ENCODE measurements at places on chromosomes 13 and 19.
A peak's percentile ranks its signal among the peaks of the same experiment; 100 is the strongest.

- no peak for DNase-seq
These were observed 1.8 kb downstream of the FGF14 start for GRCh38 chr13:102399791-102400674.

DNA sequence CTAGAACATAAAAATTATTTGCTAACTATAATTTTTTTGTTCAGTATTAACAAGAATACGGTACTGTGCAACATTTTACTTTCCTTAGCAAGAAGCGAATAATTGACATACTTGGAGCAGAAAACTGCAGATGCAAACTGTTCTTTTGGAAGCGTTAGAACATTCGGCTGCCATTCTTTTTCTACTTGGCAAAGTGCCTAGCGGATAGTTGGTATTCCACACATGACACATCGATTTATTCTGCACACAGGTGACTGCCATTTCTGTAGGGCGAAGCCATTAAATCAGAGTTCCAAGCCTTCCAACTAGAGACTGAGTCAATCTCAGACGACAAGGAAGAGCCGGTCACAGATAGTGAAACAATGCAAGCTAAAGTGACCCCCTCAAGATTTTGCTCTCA, 117.4 kb downstream of the TRPC4 start:
- no peak for DNase-seq

DNA sequence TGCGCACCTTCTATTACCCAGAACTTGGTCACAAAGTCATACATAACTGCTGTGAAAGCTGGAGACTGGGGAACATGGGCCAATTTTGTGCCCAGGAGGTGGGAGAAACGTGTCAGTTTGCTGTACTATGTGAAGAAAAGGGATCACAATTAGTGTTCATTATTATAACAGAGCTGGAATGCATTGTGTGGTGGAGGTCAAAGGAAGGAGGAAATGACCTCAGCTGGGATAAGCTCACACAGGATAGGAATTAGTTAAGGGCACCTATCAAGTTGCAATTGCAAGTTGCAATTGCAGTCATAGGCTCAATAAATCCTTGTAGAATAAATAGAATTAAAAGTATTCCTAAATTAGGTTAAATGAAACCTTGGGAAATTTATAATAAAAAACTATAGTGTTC, 103.9 kb upstream of the OBI1 start:
- no peak for DNase-seq

DNA sequence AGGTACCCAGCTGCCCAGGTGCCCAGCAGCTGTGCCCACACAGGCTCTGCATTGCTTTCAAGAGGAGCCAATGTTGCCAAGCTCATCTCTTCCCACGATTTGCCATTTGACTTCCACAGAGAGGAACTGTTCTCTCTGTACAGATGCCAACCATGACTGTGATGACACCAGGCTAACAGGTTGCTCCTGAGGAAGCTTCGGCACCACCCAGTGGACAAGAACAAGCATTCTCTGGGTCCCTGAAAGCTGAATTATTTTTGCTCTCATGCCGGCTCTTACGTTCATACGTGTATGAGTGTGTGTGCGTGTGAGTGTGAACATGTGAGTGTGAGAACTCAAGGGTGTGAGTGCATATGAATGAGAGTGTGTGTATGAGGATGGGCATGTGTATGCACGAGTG, 535.2 kb downstream of the LIG4 start:
- DNase-seq, result no peak

GRCh38 chr13:111908361-111908760, 158.6 kb upstream of the SOX1 start:
- no peak for DNase-seq

DNA sequence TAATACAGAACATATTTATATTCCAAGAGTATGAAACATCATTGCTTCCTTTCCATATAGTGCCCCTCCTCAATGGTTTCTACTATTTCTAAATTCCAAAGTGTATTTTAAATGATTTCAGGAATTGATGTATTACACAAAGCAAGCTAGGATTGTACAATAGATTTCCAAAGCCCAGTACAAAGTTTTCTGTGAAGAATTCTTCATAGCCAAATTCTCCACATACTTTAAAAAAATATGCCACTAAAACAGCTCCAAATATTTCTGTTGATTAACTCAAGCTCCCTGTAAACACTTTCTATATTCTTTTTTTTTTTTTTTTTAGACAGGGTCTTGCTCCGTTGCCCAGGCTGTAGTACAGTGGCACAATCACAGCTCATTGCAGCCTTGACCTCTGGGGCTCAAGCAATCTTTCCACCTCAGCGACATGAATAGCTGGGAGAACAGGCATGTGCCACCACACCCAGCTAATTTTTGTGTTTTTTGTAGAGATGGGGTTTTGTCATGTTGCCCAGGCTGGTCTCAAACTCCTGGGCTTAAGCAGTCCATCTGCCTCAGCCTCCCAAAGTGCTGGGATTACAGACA, 50.6 kb downstream of the ELF1 start:
- DNase-seq, result peak; percentile 3

GRCh38 chr19:31096062-31096830, 253.0 kb downstream of the TSHZ3 start:
- no peak for DNase-seq

- no peak for DNase-seq
These were observed 3.7 kb upstream of the DMPK start for GRCh38 chr19:45785781-45786532.

GRCh38 chr13:43074824-43075510, 51.6 kb downstream of the DNAJC15 start:
- no peak for DNase-seq

- peak; percentile 56 for DNase-seq
These were observed 108.4 kb downstream of the ZNF557 start for GRCh38 chr19:7177926-7178325.

GRCh38 chr13:45040622-45041021, 51.3 kb downstream of the GPALPP1 start:
- DNase-seq, result no peak

DNA sequence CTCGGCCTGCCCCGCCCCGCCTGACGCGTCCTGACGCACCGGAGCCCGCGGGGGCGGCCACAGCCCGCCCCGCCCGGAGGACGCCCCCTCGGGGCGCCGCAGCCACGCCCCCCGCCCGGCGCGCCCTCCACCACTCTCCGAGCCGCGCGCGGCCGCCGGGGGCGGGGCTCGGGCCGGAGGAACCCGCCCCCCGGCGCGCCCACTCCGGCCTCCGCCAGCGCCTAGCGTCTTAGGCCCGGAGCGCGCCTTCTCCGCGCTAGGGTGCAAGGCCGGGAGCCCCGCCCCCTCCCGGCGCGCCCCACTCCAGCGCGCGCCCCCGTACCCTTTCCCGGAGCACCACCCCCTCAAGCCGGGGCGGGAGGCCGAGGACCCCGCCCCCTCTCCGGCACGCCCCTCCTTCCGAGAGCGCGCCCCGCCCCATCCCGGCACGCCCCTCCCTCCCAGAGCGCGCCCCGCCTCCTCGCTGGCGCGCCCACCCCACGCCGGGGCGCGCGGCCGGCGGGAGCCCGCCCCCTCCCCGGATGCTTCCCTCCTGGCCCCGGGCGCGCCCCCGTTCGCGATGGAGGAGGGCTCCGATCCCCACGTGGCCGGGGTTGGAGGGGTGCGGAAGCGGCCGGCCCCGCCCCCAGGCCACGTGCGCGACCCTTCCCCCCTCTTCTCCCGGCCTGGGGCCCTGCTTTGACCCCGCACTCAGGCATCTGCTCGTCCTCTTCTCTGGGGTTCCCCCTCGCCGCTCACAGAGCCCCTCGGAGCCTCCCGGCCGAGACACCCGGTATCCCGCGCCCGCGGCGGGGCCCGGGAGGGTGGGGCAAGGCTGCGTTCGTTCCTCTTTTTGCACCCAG, 480 bp upstream of the KLF16 start:
- DNase-seq, result peak; percentile 96

DNA sequence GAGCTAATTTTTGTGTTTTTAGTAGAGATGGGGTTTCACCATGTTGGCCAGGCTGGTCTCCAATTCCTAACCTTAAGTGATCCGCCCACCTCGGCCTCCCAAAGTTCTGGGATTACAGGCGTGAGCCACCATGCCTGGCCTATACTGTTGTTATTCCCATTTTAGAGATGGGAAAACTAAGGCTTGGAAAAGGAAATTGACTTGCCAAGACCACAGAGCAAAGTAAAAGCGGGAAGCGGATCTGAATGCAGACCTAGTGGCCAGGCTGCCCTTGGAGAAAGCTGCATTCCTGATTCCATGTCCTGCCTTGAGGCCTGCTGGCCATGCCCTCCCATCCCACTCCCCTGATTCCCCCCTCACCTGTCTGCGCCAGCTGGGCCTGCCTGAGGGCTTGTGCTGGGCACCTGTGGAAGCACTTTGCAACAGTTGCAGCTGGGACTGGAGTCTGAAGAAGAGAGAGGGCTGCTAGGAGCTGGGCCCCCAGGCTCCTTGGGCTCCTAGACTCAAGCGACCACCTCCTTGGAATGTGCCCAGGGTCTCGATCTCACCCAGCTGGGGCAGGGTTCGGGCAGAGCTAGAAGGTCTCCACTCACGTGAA, 5.7 kb downstream of the PALM3 start:
- DNase-seq, result no peak

DNA sequence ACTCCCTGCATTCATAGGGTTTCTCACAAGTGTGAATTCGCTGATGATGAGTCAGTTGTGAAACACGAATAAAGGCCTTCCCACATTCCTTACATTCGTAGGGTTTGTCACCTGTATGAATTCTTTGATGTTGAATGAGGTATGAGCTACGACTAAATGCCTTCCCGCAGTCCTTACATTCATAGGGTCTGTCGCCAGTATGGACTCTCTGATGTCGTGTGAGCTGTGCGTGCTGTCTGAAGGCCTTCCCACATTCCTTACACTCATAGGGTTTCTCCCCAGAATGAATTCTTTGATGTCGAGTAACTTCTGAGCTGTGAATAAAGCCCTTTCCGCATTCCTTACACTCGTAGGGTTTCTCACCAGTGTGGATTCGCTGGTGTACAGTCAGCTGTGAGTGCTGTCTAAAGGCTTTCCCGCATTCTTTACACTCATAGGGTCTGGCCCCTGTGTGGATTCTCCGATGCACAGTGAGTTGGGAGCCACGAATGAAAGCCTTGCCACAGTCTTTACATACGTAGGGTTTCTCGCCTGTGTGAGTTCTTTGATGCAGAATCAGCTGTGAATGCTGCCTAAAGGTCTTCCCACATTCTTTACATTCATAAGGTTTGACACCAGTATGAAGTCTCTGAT, 30.5 kb upstream of the COX7A1 start:
- peak; percentile 81 for DNase-seq

- DNase-seq, result no peak
These were observed 456.2 kb downstream of the PCDH20 start for GRCh38 chr13:60959427-60959826.

DNA sequence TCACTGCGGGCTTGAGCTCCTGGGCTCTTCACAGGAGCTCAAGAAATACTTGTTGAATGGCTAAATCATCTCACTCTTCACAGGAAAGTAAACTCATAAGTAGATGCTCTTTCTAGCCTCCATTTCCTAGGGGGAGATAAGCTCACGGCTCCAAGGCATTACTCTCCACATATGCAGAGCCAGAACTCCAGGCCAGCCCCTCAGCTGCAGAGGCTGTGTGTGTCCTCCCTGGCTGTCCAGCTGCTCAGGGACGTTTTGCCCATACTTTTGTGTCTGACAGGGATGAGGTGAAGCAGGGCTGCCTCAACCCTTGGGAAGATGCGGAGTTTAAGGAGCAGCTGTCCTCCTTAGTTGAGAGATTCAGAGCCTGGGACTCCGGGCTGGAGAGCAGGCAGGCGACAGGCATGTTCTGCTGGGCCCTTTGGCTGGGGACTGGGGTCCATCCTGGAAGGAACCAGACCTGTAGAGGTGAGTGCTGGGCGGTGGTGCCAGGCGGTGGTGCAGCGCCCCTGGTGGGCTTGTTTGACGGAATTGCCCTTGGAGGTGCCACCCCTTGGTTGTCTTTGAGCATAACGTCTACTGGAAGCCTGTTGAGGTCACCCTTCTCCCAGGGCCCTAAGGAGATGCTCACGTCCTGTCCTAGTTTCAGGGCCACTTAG, 20.5 kb upstream of the SLC15A1 start:
- DNase-seq, result no peak

GRCh38 chr13:20387441-20387971, 138.2 kb downstream of the CRYL1 start:
- peak; percentile 44 for DNase-seq

DNA sequence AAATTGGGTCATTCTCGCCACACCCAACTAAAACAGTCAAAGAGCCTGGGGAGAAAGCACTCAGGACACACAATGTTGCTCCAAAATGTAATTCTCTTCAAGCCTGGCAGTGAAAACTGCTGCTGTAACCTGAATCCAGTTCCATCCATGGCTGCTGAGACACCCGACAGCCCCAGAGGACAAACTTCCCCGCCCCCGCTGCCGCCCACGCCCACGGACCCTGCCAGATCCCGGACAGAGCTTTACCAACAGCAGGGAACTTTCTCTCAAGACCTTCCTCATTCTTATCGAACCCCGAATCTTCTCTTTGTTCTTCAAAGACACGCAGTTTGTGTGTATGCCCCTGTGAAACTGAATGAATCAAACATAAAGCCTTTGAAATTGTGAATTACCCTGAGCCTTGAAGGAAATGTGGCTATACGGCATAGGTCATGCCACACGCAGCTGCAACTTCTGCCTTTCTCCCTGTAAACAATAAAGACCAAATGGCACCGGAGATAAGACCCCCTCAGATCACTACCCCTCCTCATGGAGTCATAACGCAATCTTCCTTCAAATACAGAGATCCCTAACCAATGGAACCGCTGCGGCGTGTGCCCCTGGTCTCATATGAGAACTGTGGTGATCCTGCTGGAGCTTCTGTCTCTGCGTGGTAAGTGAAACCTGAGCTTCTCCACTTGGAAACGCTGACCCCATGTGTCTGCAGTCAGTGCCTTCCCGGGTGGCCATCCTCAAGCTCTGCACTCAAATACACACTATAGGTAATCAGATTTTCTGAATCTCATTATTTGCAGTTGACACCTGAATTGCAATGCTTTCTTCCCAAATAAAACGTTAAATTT, 4.8 kb upstream of the LAMP1 start:
- DNase-seq, result peak; percentile 8

DNA sequence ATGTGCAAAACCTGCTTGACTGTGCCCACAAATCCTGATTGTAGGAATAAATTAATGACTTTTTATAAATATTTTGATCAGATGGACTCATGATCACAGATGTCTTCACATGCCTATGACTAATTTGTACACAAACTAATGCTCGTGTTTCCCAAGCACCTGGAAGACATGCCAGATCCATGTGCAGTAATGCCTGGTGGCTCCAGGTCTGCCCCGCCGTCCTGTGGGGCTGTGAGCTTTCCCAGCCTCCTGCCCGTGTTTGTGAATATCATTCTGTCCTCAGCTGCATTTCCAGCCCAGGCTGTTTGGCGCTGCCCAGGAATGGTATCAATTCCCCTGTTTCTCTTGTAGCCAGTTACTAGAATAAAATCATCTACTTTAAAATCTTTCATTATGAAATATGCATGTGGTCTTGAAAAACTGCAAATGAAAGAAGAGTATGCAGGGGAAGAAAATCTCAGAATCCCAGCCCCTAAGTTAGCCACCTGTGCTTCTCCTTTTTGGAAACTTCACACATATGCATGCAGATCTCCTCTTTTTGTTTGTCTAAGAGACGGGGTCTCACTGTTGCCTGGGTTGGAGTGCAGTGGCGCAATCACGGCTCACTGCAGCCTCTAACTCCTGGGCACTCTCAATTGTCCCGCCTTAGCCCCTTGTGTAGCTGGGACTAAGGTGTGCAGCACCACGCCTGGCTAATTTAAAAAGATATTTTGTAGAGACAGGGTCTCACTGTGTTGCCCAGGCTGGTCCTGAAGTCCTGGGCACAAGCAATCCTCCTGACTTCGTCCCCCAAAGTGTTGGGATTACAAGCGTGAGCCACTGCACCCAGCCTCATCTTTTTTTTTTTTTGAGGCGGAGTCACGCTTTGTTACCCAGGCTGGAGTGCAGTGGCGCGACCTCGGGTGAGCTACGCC, 6.2 kb downstream of the RPL28 start:
- no peak for DNase-seq

Data from fibroblast of skin of right quadriceps (primary cell).